ENCODE measurements at places on chromosomes 16 and 17.

GRCh38 chr16:57611706-57612105 lies 16.7 kb upstream of the ADGRG1 start:
- DNase-seq: no peak

DNA sequence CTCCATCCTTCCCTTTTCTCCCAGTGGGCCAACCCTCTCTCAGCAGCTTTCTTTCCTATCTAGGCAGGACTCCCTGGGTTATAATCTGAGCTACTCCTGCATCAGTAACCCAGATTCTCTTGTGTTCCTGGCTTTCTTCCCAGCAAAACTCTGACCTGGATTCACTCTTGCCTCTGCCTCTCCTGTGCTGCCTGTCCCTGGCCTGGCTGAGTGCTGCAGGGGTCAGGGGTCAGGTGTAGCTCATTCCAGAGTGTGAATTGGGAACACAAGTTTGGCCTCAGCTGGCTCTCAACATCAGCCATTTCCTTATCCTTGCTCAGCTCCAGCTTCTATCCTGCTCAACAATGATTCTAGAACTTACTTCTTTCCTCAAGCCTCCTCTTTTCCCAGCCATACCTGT lies 2.5 kb upstream of the ST6GALNAC2 start:
- no peak for DNase-seq

DNA sequence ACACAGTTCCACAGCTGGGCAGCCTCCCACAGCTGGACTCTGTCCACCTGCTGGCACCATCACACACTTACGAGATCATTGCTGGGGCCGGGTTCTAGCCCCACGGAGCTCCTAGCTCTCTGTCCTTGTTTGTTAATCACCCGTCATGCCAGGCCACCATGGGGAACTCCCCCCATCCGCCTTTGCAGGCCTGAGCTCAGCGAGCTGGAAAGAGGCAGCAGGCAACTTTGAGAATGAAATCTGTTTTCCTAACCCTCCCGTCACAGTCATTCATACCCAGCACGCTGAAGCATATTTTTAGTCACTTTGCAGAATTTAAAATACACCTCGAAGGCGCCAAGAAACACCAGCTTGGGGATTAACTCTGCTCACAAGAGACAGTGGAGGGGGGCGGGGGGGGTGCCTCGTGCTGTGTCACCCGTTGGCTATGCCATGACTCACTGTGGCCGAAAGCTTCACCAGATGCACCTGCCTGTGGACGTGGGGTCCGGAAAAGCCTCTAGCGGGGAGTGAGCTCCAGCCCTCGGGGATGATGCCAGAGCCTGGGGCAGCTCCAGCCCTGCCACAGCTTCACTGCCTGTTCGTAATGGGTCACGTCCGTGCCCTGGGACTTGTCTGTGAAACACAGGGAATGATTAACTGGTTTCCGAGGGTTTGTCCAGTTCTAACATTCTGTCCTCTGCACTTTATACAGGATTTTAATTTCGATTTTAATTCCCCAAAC lies 1.4 kb upstream of the SPNS2 start:
- DNase-seq: no peak

DNA sequence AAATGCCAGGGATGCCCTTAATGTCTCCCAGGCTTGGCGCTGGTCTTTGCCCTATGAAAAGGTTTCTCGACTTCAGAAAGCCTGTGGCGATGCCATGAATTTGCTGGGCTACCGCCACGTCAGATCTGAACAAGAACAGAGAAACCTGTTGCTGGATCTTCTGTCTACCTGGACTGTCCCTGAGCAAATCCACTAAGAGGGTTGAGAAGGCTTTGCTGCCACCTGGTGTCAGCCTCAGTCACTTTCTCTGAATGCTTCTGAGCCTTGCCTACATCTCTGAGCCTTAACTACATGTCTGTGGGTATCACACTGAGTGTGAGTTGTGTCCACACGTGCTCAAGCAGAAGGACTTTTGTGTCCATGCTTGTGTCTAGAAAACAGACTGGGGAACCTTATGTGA lies 11.4 kb downstream of the CHST4 start:
- DNase-seq: peak; percentile 38

GRCh38 chr16:83706394-83706793 lies 101.4 kb upstream of the HSBP1 start:
- no peak for DNase-seq

- no peak for DNase-seq
Measured at GRCh38 chr16:30839523-30840227, 52.7 kb upstream of the ZNF629 start.

Measured in NCI-H1092 (cell line).